EL (cell line): ENCODE measurements at places on chromosomes 2 and 18.
A peak's percentile ranks its signal among the peaks of the same experiment; 100 is the strongest.

- peak; percentile 53 for DNase-seq
Measured at GRCh38 chr2:237774811-237775553, 23.6 kb upstream of the RBM44 start.

GRCh38 chr2:159188449-159188848 lies 98.1 kb downstream of the WDSUB1 start:
- no peak for DNase-seq

- DNase-seq, result no peak
Measured at GRCh38 chr2:54839461-54840255, 116.2 kb downstream of the EML6 start.

GRCh38 chr18:74124642-74125041 lies 23.0 kb downstream of the FBXO15 start:
- no peak for DNase-seq

DNA sequence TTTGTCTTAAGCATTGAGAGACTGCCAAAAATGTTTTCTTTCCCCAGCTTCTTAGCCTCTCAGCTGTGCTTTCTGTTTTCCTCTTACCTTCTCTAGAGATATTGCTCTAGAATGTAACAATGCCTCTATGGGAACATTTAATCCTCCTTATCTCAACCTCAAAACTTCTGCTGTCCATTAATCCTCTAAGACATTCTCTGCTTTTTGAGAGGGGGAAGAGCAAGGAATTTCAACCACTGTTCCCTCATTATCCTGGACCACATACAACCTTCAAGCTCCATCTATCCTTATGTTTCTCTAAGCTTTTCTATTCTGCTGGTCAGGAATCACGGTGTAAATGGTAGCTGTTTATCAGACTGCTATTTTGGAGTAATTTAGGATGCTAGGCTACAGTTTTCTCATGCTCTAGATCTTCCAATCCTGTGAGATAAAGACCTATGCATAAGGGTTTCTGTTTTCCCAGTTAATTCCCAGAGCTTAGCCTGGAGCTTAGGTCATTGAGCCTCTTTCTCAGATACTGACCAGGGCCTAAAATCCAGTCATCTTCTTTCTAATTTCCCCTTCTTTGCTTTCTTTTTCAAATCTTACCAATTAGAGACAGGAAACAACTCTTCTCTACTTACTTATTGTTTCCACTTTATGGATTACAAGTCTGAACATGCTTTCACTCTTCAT lies 282.0 kb downstream of the CALCRL start:
- DNase-seq, result no peak

- DNase-seq, result no peak
Measured at GRCh38 chr2:78263571-78263970, 741.4 kb upstream of the LRRTM4 start.
